ENCODE measurements at places on chromosomes 1 and 21.

DNA sequence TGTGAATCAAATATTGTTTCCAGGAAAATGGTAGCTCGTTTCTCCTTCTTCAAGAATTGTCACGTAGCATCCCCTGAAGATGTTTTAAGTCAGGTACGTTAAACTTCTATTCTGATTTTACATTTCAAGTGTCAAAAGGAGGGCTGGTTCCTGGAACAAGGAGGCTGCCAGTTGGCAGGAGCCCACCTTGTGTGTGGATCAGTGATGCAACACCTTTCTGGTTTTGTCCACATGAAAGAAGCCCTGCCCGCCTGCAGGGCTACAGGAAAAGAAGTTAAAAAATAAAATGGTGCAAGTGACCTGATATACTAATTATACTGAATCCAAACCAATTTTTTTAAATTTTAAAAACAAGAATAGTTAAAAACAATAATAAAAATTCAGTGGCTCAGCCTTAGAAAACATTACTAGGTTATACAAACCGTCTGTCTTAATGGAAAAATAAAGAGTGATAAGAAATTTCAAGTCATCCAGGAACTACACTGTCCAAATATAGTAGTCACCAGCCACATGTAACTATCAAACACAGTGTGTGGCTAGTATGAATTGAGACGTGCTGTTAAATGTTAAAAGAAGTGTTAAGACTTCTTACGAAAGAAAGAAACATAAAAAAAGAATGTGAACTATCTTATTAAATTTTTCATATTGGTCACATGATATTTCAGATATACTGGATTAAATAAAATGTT, 123.1 kb downstream of the APP start:
- DNase-seq, result no peak

- no peak for DNase-seq
These were observed 68.2 kb downstream of the PSMG1 start for GRCh38 chr21:39114871-39115575.

DNA sequence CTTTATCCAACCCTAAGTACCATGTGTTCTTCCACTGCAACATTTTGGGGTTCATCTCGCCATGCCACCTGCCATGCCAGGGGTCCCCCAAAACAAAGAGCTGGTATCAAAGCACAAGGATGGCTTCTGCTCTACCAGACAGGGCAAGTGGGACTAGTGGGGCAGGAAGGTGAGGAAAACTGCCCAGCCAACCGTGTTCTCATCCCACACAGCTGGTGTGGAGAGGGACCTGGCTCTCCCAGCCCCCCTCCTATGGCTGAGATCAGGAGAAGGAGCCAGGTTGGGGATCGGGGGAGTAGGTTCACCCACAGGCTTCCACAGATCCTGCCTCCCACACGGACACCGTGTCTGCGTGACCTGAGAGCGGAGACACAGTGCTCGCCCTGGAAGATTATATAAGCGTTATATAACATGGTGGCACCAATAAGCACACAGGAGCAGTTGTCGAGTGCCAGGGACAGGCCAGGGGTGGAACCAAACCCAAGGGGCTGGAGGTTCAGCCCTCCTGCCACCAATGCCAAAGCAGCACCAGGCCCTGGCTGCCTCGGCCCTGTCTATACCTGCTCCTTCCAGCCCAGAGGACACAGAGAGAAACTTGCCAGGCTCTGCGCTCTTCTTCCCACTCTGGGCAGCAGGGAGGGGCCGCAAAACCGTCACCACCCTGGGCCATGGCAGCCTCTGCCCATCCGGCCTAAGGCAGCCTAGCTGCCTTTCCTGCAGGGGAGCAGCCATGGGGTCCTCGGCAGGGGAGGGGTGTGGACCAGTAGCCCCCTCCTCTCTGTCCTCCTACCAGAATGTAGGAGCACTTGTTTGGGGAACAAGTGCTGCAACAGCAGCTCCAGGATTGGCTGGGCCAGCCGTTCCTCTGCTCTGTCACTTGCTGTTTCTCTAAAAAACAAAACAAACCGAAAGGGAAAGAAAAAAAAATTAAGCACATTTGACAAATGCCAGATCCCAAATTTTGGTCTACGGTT, 43.5 kb downstream of the CD34 start:
- no peak for DNase-seq

- DNase-seq, result no peak
These were observed 188.3 kb upstream of the GREM2 start for GRCh38 chr1:240800291-240800690.

GRCh38 chr1:35866991-35867390, 16.0 kb upstream of the AGO1 start:
- DNase-seq, result no peak

- no peak for DNase-seq
These were observed 239.6 kb upstream of the DUSP10 start for GRCh38 chr1:221981461-221981860.

DNA sequence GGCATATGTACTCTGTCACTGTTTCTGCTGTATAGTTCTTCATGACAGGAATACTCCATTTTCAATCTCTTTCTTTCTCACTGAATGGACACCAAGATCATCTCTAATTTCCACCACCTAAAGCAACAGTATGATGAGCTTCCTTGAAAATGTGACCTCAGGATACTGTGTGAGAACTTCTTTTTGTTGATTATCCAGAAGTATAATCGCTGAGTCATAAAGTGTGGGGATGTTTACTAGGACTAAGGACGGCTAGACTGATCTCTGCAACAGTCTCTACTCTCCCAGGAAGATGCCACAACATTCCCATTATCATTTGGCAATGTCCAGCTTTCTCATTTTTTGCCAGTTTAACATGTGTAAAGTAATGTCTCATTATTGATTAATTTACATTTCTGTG, 70.3 kb downstream of the TNFSF18 start:
- no peak for DNase-seq

DNA sequence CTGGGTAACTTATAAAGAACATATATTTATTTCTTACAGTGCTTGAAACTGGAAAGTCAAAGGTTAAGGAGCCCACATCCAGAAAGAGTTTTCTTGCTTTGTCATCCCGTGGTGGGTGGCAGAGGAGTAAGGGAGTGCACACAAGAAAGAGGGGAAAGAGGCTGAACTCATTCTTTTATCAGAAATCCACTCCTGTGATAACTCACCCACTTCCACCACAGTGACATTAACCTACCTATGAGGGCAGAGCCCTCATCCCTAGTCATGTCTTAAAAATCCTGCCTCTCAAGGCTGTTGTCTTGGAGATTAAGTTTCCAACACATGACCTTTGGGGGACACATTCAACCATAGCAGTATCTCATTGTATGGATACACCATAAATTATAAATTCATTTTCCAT, 32.5 kb upstream of the RGS4 start:
- DNase-seq, result no peak

DNA sequence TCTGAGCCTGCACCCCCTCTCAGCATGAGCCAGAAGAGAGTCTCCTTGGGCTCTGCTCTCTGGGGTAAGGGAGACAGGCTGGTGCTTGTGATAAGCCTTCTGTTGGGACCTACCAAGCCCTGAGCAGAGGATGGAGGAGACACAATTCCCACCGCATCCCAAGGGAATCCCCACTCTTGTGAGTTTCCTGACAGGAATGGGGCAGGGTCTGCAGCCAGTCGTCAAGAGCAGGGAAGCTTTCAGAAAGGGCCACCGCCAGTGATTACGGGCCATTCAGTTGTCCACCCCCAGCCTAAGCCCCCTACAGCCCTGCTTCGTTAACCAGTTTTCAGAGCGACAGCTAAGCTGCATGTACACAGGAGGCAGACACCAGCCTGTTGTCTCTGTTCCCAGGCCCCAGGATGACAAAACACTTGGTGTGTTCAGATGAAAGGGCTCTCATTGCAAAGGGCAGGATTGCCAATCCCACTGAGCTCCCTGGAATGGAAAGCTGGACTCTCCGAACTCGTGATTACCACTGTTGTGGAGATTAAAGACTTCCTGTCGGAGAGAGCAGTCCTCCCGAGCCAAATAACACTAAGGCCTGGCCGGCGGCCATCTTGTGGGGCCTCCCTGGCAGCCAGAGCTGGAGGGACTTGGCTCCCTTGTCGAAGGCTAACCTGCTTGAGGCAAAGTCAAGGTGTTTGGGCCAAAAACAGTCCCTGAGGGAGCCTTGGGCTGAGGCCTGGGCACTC, 37.4 kb upstream of the SLC30A1 start:
- no peak for DNase-seq

DNA sequence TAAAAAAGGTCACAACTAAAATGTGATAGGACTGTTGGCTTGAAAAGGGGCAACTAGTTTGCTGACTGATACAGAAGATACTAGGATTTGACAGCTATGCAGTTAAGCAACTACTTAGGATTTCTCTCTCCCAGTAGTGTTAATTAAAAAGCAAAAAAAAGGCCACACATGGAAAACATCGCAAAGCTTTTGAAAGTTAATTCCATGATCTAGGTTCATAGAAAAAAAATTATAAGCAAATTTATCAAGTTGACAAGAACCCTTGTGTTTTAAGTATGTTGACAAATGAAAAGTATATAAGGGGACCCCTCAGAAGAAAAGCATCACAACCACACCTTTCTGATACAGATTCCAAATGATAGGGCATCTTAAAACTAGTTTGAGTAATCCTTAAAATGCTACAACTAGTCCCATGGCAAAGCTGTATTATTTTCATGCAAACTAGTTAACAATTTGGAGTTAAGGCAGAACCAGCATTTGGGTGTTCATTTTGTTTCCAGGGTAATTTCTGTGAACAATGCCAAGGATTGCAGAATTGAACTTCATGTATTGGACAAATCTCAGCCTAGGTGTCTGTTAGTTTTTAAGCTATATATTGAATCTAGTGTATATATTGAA, 4.1 kb downstream of the PNRC2 start:
- no peak for DNase-seq

- DNase-seq, result no peak
These were observed 45.1 kb upstream of the BMP8B start for GRCh38 chr1:39833621-39834385.

GRCh38 chr1:31714442-31715086, 10.7 kb upstream of the COL16A1 start:
- DNase-seq, result no peak

DNA sequence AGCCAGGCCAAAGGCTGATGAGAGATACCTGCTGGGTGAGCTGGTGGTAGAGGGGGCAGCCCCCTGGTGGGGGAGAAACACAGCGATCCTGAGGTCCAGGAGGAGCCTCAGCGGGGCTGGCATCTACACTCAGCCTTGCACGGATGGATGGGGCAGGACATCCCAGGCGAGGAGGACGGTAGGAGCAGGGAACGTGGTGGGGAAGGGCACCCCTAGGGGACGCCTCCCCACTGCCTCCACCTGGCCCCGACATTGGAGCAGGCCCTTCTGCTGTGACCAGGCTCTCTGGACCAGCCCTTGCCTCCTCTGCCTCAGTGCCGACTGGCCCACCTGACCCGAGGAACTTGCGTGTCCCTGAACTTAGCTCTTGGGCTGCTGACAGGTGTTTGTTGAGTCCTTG, 6.4 kb upstream of the MMEL1 start:
- DNase-seq, result no peak

- DNase-seq, result no peak
These were observed 41.6 kb upstream of the MTR start for GRCh38 chr1:236753516-236753915.
